HCEC 1CT (cell line): ENCODE measurements at places on chromosomes 5 and 9.

DNA sequence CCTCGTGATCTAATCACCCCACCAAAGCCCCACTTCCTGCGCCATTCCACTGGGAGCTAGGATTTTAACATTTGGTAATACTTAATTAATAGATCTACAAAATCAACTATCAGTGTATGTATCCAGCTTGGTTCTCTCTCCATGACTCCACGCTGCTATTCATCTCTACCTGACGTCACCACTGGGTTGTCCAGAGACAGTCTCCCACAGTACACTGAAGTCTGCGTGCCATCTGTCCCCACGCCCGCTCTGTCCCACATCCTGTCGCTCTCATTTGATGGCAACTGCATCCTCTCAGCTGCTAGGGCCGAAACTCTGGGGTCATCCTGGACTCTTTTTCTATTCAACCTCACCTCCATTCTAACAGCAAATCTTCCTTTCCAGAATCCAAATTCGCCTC, 53.2 kb downstream of the ANKRD33B start:
- DNase-seq = no peak

- DNase-seq = no peak
Measured at GRCh38 chr9:138040446-138041430, 163.2 kb downstream of the CACNA1B start.

DNA sequence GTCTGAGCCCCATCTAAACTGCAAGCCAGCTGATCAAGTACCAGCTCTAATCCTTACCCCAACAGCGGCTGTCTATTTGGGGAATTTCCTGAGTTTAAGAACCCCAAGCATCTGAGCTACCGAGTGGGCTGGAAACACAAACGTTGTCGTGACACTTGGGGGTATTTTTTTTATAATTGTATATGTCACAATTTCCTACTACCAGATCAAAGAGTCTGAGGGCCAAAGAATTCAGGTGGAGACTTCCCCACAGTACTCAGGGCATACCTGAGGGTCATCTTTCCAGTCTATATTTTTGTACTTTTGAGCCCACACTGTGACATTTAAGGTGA, 42.8 kb downstream of the PTTG1 start:
- no peak for DNase-seq

DNA sequence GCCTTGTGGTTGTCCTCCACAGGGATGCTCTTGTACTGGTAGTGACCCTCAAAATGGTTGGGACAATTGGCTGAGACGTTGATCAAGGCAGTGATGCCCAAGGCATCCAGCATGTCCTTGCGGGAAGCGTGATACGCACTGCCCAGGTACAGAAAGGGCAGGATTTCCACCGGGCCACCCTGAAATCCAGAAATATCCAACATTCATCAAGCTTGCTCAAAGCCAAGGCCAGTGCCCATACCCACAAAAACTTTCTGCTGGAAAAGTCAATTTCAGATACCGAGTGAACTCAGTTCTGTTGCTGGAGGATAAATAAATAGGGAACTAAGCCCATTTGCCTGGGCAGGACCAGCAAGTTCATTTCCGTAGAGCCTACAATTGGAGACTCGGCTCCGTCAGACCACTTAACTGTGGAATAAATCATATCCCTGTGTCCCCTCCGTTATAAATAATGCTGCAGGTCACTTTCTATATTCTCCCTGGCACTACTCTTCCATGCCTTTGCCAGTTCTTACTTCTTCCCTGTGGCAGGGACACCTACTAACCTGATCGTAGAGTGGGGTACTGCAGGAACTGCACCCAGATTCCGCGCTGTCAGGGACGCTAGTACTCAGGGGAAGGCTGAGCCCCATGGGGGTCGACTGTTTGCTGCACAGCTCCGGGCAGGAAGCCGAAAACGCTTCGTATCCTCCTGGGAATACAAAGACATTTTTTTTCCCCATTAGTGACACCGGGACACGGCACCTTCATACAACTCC, 1.2 kb downstream of the DUSP1 start:
- peak; percentile 26 for DNase-seq

DNA sequence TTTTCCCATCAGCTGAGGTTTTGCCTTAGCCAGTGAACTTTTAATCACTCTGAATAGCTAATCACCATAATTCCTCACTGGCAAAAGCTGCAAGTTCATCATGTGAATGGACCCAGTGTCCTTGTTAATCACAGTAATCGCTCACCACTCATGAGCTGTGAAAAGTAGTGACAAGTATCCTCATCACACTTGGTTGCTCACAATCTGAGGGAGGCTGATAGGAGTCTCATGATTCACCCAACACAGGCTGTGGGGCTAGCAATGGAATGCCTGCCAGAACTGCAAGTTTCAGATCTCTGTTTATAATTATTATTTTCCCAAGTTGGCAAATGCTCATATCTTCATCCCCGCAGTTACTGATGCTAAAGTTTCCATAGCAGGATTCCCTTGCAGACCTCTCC, 467.2 kb downstream of the KIF4B start:
- DNase-seq = no peak

GRCh38 chr9:107284636-107285035, 1.6 kb downstream of the RAD23B start:
- DNase-seq = no peak

DNA sequence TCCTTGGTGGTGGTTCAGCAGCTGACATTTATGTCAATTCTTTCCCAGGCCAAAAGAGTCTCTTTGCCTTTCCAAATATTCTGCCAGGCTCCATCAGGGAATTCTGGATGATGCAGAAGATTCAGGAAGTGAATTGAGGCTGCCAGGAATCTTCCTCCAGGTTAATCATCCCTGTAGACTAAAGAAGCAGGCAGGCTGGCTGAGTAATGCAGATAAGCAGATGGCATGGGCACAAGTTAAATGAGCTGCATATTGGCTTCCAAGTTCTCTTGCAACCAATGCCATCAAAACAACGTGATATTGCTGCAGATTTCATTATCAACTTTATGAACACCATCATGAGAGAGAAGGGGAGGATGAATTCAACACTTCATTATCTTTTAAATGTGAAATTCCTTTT, 324.5 kb downstream of the KCNN2 start:
- DNase-seq = no peak
